ENCODE measurements at places on chromosomes 2 and 18.

GRCh38 chr2:218291318-218292047 is 820 bp downstream of the TMBIM1 start:
- DNase-seq = no peak

- DNase-seq = no peak
Measured at GRCh38 chr2:150109912-150110311, 377.6 kb downstream of the RND3 start.

DNA sequence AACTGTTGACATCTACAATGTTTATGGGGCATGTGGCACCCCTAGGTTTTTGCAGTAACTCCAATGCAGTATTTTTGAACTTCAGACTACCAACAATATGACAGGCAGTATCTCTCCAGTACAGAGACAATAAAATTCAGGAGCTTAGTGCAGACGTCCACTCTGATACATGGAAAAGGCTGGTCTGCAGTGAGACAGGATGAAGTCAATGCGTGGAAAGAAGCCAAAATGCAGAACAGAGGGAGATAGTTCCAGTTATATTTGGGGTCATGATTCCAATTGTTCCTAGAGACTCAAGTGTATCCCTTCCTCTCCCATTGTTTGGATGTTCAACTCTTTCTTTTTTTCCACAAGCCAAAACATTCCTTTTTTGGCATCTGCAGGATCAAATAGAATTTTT is 18.7 kb upstream of the SMAD2 start:
- DNase-seq = no peak

DNA sequence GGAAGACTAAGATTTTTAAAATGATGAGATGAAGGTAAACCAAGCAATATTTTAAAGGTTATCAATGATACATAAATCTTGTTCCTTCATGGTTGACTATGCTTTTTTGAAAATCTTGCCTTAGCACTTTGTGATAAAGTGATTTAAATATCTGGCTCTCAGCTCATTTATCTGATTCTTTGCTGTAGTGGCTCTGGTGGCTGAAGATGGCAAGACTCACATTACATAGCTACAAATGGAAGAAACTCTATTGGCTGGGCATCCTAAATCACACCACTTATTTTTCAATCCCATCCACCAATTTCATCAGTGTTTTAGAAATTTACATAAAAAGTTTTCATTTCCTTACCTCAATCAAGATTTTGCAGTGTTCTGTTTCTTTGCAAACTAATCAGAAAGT is 16.6 kb upstream of the APCDD1 start:
- no peak for DNase-seq

DNA sequence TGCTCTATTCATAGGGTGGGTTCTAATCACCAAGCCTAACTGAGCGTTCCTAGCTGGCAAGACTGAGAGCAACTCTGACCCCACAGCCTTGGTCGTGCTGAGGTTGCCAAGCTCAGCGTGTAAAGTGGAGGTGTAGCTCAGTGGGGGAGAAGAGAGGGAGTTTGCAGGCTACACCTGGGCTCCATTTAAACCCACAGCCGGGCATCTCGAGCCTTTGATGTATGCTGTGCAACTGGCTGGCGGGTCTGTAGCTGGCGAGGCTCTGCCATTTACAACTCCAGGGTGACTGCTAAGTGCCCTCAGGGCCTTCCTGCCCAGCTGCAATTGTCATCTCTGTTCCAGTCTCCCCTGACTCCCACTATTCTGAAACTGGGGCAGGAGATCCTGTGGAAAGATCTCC is 20.0 kb upstream of the CHRNA1 start:
- DNase-seq = no peak

- DNase-seq = no peak
Measured at GRCh38 chr2:185668710-185669109, 69.9 kb upstream of the FSIP2 start.

- DNase-seq = no peak
Measured at GRCh38 chr2:95328358-95329125, 31.4 kb downstream of the KCNIP3 start.

GRCh38 chr18:26424428-26425147 is 123.8 kb downstream of the KCTD1 start:
- no peak for DNase-seq
